LNCaP clone FGC (cell line): ENCODE measurements at places on chromosomes 2 and 18.

GRCh38 chr18:27964811-27965210 lies 212.1 kb downstream of the CDH2 start:
- DNase-seq: no peak

GRCh38 chr2:100212850-100213249 lies 70.5 kb upstream of the AFF3 start:
- DNase-seq: no peak

DNA sequence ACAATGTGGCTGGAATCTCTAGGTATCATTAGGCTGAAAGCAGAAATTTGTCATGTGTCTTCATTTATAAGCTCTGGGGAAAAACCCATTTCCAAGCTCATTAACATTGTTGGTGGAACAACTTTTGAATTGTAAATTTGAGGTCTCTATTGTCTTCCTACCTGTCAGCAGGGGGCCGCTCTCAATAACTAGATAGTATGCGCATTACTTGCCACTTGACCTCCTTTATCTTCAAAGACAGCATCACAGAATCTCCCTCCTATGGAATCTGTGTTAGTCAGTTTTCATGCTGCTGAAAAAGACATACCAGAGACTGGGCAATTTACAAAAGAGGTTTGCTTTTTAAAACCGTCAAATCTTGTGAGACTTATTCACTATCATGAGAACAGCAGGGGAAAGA lies 223.1 kb downstream of the CALCRL start:
- no peak for DNase-seq

DNA sequence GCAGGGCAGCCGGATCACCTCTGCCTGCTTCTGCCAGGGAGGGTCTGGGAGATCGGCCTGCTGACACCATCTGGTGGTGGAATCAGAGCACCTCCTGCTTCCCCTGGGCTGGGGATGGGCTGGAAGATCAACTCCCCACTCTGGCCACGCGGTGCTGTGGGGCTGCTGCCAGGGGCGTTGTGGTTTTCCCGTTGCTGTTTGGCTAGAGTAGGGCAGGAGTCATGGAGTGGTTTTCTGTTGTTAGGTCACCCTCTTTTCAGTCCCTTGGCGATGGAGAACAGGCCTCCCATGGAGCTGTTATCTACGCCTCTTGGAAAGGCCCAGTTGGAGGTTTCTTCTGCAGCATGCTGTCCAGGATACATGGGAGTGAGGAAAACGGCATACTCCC lies 15.2 kb downstream of the BCL2L11 start:
- DNase-seq: no peak

DNA sequence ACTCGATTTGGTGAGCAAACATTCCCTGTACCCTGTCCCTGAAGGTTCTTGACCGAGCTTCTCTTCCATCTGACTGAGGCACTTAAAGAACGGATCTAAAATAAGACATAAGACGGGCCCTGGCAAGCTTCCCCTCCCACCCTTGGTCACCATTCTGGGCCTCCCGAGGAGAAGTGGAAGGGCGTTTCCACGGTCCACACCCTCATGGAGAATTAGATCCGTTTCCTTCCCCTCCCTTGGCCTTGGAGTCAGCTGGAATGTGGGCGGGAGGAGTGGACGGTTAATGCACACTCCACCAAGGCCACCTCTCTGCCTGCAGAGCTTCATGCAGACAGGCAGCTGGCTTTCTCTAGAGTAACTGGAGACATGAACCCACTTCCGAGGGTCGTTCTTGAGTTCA lies 257.3 kb upstream of the APCDD1 start:
- DNase-seq: no peak

GRCh38 chr2:160375802-160376469 lies 117.7 kb downstream of the RBMS1 start:
- no peak for DNase-seq

GRCh38 chr2:196750977-196751631 lies 48.4 kb downstream of the GTF3C3 start:
- peak; percentile 38 for DNase-seq

DNA sequence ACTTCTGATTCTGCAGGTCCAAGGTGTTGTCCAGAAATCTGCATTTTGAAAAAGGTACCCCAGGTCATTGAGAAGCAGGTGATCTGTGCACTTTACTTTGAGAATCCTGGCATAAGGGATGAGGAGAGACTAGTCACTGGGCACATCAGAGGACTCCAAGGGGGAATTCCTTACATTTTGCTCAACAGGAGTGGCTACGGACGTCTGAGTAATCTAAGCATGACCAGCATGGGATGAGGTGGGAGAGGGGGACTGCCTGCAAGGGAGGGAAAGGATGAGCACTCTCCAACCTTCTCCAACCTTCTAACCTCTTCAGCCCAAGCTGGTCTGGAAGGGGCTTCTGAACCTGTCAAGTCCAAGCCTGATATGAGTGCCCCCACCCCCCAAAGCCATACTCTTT lies 55.5 kb downstream of the MARCHF4 start:
- no peak for DNase-seq

DNA sequence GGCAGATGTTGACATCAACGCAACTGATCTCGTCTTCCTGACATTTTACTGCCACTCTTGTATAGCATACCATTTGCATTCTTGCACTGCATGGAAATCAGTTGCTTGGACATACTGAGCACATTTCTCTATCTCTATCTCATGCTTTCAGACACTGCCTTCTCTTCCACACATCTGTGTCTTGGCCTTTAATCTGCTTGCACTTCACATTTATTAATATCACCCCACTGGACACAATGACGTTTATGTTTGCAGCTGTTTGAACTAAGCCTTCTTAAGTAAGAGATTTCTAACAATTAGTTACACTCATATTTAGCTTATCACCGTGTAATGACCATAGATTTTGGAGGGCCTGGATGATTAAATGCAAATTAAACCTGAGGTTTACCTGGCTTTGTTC lies 229.8 kb upstream of the CDH19 start:
- DNase-seq: no peak

- DNase-seq: no peak
Observed at GRCh38 chr2:26640781-26641564, at the start of gene CIB4. CIB4 (minus strand) TSS chr2:26641366; CDS start chr2:26641314, 52 bp downstream.

- no peak for DNase-seq
Observed at GRCh38 chr2:49037197-49037596, 117.1 kb downstream of the FSHR start.

GRCh38 chr2:38700113-38700785 lies 34.3 kb downstream of the GALM start:
- no peak for DNase-seq

GRCh38 chr2:48514348-48515003 lies 15.5 kb upstream of the STON1 start:
- no peak for DNase-seq

- no peak for DNase-seq
Observed at GRCh38 chr18:57930476-57930875, 113.5 kb upstream of the NEDD4L start.

GRCh38 chr18:57775937-57776336 lies 27.2 kb downstream of the ATP8B1 start:
- peak; percentile 71 for DNase-seq

DNA sequence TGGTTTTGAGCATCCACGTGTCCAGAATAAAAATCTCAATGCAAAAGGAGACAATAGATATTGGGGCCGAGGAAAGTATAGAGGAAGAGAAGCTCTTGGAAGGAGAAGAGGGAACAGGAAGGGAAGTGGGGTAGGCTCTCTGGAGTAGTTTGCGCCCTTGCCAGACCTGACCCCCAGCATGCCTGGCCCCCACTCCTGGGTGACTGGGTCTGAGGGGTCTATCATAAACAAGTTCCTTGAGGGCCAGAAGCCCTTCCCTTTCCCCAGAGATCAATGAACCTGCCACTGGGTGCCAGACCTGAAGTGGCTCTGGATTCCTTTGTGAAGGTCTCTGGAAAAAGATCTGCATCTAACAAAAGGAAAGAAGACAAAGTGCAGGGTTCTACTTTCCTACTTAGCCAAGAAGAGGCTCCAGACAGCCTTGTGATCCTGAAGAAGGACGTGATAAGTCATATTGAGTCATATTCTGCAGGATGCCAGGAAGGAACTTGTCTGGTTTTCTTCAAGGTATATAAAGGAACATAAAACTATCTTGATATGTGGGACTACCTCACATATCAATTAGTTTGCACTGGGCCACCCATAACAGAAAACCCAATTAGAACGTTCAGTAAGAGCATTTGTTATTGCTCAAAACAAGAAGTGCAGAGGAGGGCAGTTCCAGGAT lies 18.7 kb upstream of the ATOH8 start:
- no peak for DNase-seq

DNA sequence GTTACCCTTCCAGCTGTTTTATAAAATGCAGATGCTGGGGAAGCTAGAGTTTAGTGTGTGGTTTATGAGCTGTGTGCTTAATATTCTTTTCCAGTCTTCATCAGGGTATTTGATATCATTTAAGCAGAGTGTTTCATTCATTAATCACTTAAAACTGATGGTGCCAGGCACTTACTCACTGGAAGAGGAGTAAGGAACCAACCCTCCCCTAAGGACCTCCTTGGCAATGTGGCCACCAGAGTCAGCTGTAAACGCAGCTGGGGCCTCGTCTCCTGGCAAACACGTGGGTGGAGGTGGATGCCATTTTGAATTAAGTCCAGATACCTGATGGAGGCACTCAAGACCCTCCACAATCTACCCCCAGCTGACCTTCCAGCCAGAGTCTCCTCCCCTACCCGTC lies 331.6 kb downstream of the CLIP4 start:
- DNase-seq: no peak

DNA sequence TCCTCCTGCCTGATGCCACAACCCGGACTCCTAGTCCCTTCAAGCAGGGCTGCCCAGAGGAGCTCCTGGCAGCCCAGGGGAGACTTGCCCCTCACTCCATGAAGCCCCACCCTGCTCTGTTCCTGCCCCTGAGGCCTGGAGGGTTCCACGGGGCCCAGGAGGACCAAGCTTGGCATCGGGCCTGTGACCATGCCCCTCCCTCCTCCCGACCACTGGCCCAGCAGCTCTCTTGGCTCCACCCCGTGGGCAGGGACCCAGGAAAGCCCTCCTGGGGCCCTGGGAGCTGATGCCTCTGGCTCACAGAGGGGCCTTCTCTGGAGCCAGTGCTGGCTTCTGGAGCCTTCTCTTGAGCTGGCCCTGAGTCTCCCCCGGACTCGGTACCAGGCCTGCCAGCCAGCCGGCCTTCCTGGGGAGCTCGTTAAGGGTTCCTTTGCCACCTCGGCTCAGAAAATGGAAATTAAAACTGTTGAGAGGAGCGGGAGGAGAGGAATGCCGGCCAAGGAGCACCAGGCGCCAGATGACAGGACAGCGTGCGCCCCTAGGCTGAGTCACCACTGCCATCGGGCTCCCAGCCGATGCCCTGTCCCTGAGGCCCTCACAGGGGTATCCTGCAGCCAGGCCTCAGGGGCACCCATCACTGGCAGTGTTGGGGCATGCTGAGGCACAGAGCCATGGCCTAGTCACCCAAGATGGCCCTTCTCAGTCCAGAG lies 40.6 kb upstream of the SNED1 start:
- no peak for DNase-seq

GRCh38 chr2:196376984-196377877 lies 205.9 kb upstream of the STK17B start:
- DNase-seq: no peak

DNA sequence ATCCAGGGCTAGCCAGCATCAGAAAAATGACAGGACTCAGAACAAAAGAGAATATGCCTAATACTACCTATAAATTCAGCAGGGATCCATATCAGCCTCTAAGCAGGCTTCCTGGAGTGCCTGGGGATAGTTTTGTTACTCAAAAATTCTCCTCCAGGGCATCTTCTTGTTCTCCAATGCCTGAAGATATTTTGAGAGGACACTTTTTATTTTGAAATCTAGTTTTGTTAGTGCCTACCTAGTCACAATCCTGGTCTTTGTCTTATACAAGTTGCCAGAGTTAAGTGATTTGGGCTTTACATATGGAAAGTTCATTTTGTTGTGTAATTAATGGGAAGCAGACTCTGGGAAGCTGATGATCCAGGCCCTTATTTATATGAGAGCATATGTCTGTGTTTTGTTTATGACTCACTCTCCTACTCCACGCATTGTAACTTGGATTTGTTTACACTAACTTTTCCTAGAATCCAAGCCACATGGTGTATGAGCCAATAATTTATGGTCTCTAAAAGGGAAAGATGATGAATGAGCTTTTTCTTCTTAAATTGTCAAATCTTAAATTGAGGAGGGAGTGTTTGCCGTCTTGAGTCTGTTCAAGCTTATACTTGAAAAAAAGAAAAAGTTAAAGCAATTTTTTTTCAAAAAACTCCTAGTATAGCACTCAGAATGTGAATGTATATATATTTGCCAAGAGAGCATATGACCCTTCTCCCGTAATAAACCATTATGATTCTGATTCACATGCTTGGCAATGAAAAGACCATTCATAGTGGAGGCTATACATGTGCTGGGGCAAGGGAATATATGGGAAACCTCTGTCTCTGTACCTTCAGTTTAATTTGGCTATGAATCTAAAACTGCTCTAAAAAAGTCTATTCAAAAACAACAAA lies 370.3 kb downstream of the SETBP1 start:
- peak; percentile 52 for DNase-seq

DNA sequence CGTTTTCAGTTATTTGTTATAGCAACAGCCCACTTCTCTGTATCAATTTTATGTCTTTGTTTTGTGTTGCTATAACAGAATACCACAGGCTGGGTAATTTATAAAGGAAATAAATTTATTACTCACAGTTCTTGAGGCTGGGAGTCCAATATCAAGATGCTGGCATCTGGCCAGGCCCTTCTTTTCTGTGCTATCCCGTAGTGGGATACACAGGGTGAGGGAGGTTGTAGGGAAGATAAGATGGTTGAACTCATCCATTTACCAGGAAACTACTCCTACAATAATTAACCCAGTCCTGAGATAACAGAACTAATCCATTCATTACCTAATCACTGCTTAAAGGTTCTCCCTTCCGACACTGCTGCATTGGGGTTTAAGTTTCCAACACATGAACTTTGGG lies 220.7 kb downstream of the TPGS2 start:
- DNase-seq: no peak

GRCh38 chr2:205166745-205167144 lies 515.6 kb upstream of the NRP2 start:
- no peak for DNase-seq

DNA sequence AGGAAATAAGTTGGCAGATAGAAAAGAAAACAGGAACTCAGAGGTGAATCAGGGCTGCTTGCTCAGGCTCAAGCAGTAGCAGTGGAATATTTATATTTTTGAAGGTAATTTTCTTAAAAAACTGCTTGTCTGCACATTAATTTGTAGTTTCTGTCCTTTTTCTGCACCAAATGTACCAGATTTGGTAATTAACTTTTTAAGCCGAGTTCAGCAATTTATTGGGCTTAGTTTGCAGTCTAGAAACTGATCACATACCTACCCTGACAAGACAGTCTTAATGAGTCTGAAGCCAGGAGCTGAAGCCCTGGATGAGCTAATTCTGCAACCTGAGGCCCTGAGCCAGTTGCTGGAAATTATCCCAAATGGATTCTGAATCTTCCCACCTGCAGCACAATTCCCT lies 647.0 kb downstream of the TDRD15 start:
- no peak for DNase-seq
